Activated naive CD4-positive, alpha-beta T cell (primary cell): ENCODE measurements at places on chromosomes 3 and 15.

DNA sequence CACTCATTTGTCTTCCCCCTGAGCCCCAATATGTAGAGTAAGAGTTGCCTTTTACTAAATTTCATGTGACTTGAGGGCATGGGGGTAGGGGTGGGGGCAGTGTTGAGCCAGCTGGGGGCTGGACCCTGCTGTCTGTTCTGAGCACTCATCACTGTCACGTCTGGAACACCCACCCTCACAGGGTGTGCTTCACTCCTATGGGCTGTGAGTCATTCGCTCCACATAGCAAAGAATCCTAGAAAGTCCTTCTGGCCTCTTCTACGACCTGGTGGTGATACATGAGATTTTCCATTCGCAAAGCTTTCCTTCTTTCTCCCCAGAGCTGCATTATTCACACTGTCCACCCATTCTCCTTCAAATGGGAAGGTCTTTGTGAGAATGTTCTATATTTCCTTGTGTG is 43.6 kb upstream of the MGLL start:
- DNase-seq, result no peak

GRCh38 chr3:112364291-112364690 is 31.3 kb downstream of the CD200 start:
- DNase-seq, result no peak

GRCh38 chr15:51382787-51383186 is 41.3 kb downstream of the GLDN start:
- no peak for DNase-seq

- no peak for DNase-seq
These were observed 256.7 kb upstream of the TLE3 start for GRCh38 chr15:70354346-70354905.

- DNase-seq, result no peak
These were observed 309.0 kb downstream of the ULK4 start for GRCh38 chr3:41652931-41653330.

GRCh38 chr15:89143503-89144162 is 55.4 kb downstream of the ABHD2 start:
- no peak for DNase-seq
